ENCODE measurements at places on chromosomes 13 and 19.

DNA sequence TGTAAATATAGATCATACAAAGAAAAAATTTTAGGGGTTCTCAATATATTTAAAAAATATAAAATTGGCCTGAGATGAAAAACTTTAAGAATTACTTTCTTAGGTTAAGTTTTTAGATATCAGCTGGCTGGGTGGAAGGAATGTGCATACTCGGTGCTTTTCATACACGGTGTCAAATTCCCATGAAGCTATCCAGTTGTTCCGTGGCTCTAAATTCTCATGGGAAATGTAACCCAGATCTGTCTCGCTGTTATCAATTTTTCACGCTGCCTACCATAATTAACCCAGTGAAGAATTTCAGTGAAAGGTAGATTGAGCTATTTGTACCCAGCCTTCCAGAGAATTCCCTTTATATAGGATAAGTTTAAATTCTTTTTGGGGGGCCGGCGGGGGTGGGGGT is 11.6 kb upstream of the ZNF835 start:
- DNase-seq: no peak

DNA sequence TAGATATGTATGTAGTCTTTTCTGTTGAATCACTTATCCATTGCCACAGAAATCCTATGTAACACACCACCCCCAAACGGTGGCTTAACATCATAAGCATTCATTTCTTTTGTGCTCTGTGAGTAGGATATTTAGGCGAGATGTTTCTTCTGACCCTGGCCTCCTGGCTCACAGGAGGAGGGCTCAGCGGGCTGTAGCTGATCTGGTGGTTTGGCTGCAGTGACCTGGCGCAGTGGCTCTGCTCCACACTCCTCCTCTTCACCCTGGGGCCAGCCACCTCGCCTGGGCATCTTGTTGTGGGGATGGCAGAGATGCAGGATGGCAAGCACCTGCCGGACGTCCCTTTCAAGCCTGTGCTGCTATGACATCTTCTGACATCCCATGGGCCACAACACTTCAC is 147.1 kb upstream of the IRS2 start:
- DNase-seq: no peak

GRCh38 chr19:16446108-16446723 is 25.6 kb downstream of the EPS15L1 start:
- no peak for DNase-seq

DNA sequence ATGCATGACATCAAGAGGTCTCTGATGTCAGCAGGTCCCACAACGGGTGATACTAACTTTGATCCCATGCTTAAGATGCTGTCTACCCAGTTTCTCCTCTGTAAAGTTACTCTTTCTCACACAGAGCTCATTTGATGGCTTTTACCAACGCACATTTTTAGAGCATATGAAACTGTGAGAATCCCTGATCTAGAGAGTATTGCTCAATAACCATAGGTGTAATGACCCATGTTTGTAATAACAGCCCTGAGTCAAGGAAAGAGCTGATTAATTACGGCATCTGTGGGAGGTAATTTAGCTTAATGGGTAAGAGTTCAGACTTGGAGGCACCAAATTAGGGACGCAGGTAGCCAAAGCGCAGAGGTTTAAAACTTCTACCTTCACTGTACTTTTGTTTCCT is 18.0 kb upstream of the IZUMO2 start:
- no peak for DNase-seq

GRCh38 chr19:4969292-4969771 is 419 bp downstream of the KDM4B start:
- no peak for DNase-seq

- DNase-seq: no peak
These were observed 14.2 kb downstream of the OR7A17 start for GRCh38 chr19:14871619-14872230.

GRCh38 chr13:102694937-102695336 is at the start of gene METTL21C:
Gene METTL21C, minus strand, starts transcription at chr13:102695044. Its CDS starts 546 bp downstream, at chr13:102694498.
- DNase-seq: no peak

DNA sequence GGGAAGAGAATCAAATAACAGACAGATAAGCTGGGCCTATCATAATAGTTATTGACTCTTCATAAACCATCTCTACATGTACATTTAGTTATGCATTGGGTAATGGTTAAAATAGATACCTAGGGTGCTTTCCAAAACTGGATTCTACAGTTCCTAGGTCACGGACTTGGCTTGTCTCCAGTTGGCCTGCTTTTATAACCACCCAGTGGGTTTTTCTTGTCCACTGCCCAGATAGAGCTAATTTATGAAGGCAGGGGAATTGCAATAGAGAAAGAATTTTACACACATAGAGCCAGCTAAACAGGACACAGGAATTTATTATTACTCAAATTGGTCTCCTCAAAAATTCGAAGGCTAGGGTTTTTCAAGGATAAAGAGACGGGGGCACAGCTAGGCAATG is 97.3 kb downstream of the FAM216B start:
- DNase-seq: no peak

- DNase-seq: no peak
These were observed 76.6 kb downstream of the SLC15A1 start for GRCh38 chr13:98675837-98676236.

- DNase-seq: no peak
These were observed 190.3 kb downstream of the STK24 start for GRCh38 chr13:98386637-98387036.

DNA sequence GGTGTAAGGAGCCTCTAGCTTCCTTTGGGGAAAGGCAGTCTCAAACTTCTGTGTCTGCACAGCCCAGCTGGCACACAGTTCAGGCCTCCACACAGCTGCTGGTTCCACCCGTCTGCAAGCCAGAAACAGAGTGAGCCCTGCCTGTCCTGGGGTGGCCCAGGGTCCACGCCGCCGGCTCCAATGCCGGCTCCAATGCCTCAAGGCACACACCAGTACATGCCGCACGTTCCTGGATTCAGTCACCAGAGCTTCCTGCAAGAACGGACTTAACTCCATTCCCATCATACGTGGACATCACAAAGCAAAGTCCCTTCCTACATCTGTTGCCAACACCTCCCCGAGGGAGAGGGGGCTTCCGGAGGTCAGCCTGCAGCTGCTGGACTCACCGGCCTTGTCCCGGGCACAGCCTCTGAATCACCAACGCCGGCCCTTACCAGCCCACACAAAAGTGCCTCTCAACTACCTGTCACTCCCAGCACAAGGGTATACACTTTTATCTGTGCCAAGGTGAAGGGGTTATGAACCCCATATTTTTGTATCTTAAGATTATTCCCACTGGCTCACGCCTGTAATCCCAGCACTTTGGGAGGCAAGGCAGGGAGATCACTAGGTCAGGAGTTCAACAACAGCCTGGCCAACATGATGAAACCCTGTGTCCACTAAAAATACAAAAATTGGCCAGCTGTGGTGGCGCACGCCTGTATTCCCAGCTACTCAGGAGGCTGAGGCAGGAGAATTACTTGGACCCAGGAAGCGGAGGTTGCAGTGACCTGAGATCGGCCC is 8.5 kb downstream of the SH3GL1 start:
- DNase-seq: no peak
